ENCODE measurements at places on chromosomes 1 and 21.

- DNase-seq = no peak
These were observed 169.2 kb upstream of the HP1BP3 start for GRCh38 chr1:20956272-20956671.

- DNase-seq = no peak
These were observed 656.4 kb downstream of the LTN1 start for GRCh38 chr21:28336314-28336713.

GRCh38 chr1:235019471-235019870 lies 109.2 kb downstream of the TOMM20 start:
- DNase-seq = no peak

DNA sequence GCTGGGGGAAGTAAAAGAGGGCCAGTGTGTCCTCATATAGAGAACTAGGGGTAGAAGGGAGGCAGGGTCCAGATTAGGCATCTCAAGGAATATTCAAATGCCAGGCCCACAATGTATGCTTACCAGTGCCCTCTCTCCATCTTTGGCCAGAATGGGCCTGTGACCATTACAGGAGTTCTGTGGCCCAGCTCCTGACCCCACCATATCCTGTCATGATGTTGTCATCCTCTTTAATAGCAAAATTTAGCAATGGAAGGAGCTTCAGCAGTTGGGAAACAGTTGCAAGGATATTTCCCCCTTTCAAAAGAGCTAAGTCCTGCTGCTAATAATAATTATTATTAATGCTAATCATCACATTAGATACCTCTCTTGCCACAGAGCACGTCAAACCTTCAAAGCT lies 49.3 kb upstream of the JUN start:
- no peak for DNase-seq

- DNase-seq = no peak
These were observed 2.4 kb upstream of the C1orf159 start for GRCh38 chr1:1118011-1118875.

GRCh38 chr1:109499661-109500536 lies 6.0 kb downstream of the CYB561D1 start:
- no peak for DNase-seq

GRCh38 chr1:248788327-248788726 lies 32.8 kb upstream of the LYPD8 start:
- DNase-seq = no peak

DNA sequence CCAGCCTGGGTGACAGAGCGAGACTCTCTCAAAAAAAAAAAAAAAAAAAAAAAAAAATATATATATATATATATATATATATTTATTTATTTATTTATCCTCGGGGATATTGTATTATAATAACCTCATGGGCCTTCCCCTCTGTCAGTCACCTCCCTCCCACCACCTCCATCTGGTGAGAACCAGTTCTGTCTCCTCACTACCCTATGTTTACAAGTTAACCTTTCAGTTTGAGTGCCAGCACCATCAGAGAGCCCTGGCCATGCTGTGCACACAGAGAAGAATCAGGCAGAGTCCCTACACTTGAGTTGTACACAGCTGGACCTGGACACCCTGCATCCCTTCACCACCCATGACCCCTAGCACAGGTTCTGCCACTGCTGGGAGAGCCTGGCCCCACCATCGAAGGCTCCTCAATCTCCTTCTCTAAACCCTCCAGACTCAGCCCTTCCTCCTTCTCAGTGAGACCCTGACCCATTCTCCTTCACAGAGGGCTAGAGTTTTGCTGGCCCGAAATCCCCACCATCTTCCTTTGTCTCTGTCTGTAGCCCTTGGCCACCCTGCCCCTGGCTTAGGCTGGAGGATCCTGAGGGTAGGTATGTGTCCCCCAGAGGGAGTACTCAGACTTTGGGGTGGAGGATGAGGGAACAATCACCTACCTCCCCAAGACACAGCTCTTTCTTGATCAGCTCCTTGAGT lies 1.2 kb downstream of the S100A5 start:
- no peak for DNase-seq

DNA sequence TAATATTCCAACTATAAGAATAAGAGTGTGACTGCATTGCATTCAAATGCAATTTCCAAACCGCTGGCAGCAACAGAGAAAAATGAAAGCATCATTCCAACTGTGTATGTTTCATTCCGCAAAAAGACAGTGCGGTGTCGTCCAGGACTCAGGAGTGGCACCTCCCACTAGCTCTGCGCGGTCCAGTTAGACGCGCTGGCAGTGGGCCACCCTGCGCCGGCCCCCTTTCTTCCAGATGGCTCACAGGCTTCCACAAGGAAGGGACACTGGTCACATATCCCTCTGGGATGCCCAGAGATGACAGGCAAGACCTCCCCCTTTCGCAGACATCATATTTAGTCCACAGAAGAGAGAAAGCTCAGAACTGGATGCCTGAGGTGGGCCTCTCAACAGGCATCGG lies 11.9 kb downstream of the WRAP73 start:
- no peak for DNase-seq

Measured in activated T-helper 1 cell treated with anti-CD3 and anti-CD28 coated beads, Interleukin-2, amount 50 U/mL, for 16 hours (primary cell).